Fibroblast of villous mesenchyme (primary cell): ENCODE measurements at places on chromosomes 3 and 15. TPM values are rescaled to one million over a fixed set of nuclear protein-coding genes. Genes with fewer than 3 reads are reported as not detected.

- DNase-seq: no peak
Observed at GRCh38 chr3:49625071-49625470, 49.1 kb upstream of the APEH start.

- DNase-seq: peak; percentile 80
Observed at GRCh38 chr3:27681249-27681748, 40.8 kb downstream of the EOMES start.

DNA sequence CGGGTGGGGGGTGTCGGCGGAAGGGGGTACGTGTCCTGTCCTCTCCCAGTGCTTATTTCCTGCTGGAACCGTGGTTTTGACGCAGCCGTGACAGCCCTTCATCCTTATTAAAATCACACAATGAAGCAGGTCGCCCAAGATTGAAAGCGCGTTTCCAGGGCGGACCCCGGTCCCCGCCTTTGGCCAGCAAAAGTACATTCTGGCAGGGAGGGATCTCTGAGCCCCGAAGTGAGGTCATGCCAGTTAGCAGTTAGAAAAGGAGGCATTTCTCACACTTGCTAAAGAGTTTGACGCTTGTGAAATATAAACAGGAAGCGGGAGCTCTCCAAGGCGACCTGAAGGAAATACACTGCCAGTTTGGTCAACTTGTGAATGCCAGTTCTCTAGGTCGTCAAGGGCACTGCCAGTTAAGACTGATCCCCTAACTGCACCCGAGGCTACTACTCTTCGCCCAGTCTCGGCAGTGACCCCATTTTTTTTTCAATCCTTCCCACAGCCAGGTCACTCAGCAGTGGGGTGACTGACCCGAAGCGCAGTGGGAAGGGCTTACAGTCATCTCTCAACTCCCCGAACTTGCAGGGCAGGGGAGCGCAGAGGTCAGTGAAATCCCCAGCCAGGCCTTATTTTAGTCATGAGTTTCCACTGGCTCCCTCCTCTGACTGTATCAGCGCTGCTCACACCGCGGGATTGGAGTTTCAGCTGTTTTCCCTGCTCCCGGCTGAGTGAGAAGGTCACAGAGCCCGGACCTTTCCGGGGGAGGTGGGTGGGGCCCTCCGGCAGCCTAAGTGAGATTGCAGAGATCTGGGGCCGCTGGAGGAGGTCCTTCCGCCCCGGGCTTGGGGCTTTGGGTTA is 2.0 kb upstream of the BHLHE40 start:
- DNase-seq: peak; percentile 97

- no peak for DNase-seq
Observed at GRCh38 chr3:124617177-124617576, 113.1 kb upstream of the UMPS start.

DNA sequence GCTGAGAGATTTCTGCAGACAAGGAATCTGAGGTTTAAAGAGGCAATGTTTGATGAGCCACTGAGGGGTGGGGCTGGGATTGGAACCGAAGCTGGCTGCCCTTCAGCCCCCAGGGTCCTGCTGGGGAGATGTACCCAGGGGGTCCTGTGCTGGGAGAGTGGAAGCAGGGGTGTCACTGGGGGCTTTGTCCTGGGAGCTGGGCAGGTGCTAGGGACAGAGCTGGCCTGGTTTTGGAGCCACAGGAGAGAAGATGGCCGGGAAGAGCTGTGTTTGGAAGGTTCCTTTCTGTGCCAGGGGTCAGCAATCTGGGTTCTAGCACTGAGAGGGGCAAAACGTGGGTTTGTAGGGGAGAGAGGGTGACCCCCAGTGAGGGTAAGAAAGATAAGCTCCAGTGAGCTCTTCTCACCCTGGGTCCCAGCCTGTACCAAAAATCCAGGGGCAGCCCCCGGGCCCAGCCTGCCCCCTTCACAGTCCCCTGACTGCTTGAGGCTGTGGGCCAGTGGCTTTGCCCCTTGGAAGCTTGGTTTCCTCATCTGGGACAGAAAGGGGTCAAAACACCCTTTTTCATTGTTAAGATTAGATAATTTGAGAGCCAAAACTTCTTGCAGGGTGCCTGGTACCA is 69.6 kb downstream of the SMAD3 start:
- DNase-seq: no peak

DNA sequence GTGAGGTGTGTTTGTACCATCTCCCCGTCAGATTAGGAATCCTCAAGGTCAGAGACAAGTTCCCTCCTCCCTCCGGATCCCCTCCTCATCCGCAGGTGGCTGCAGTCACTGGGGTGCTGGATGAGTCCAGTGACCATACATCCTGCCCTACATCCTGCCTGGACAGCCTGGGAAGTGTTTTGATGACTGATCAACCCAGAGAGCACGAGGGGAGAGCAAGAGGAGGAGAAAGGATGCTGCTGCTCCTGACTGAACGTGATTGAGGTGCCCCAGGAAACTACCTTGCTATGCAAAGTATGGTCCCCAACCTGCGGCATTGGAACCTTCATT is 65.1 kb downstream of the SLC12A8 start:
- no peak for DNase-seq

The CCR1 gene
- under 0.01 and 0.32 TPM in 2 replicates for total RNA-seq

The VWA5B2 gene
- total RNA-seq: not detected in 2 replicates

The SERINC4 gene
- total RNA-seq: under 0.01 TPM in 1 of 2 replicates, not detected in the other

The TERB2 gene
- total RNA-seq: not detected in 2 replicates
